ENCODE measurements at places on chromosomes 7 and 10.

DNA sequence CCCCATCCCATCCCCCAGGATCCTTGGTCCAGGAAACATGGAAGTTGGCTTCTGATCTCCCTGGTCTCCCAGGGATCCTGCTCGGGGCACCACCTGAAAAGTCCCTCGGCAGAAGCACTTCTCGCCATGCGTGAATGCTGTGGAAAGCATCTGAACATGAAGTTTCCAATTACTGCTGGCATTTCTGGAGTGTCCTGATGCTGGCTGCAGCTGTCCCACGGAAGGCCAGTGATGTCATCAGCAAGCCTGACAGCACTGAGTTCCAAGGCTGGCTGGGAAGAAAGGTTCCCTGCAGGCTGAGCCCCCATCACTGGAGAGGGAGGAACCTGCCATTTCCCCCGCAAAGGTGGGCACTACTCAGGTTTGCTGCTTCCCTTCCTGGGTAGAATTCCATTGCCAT lies 71.4 kb downstream of the KCNMA1 start:
- no peak for DNase-seq

DNA sequence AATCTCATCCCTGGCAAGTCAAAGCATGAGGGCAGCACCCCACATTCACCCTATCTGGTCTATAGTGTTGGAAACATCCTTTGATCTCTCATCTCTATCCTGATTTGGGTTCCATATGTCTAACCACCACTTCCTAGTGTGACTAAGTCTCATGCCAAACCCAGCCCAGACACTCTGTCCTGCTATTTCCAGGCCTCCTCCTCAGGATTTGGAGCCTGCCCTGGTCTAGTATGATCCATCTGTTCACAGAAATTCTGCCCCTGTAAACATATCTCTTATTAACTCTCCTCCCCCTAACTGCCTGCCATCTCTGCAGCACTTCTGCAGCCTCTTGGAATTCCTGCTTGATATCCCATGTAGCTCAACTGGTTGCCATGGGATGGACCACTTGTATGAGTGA lies 320.9 kb upstream of the IMMP2L start:
- no peak for DNase-seq

GRCh38 chr7:2201686-2202360 lies 30.9 kb downstream of the MAD1L1 start:
- no peak for DNase-seq

GRCh38 chr10:90857635-90858460 lies at the start of gene HTR7:
Gene HTR7 (minus strand): TSS chr10:90858039. CDS start chr10:90857671, 368 bp downstream.
- no peak for DNase-seq

DNA sequence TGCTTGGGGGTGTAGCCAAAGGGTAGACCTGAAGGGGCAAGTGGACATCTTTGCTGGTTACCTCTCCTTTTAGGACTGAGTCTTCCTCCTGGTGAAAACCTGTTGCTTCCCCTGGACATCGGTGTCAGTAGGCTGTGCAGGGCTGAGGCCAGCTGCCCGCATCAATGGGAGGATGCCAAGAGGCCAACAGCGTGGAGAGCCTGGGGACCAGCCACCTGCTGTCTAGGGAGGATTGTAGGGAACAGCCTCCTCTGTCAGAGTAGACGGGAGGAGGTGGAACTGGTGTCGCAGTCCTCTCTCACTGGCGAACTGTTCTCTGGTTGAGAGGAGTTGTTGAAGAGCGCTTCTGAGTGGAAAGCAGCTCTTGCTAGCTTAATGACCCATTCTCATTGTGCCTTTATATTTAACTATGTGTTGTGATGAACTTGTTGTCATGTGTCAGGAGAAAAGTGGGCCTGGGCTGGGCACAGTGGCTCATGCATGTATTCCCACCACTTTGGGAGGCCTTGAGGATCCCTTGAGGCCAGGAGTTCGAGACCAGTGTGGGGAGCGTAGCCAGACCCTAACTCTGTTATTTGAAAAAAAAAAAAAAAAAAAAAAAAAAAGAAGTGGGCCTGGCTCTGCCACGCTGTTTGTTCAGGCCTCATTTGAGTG lies 1.8 kb downstream of the SUFU start:
- no peak for DNase-seq

GRCh38 chr7:107838024-107838601 lies 35.1 kb upstream of the SLC26A3 start:
- DNase-seq = no peak
